Effector CD4-positive, alpha-beta T cell (primary cell): ENCODE measurements at places on chromosomes 11 and 22.

DNA sequence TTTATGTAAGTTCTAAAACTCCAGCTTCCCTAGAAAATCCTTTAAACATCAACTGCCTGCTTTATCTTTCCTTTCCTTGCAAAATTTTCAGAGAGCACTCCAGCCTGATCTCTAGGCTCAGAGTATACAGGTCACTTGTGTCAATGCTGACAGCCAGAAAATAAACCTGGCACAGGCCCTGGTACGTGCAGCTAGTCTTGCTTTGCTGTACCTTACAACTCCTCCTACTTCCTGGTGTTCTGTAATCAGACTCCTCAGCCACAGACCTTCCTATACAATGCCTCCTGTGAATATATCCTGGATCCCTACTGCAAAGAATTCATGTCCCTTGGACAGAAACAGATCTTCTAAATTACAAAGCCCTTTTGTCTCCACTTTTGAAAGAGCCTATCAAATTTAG is 24.2 kb upstream of the TMEM123 start:
- DNase-seq: no peak

DNA sequence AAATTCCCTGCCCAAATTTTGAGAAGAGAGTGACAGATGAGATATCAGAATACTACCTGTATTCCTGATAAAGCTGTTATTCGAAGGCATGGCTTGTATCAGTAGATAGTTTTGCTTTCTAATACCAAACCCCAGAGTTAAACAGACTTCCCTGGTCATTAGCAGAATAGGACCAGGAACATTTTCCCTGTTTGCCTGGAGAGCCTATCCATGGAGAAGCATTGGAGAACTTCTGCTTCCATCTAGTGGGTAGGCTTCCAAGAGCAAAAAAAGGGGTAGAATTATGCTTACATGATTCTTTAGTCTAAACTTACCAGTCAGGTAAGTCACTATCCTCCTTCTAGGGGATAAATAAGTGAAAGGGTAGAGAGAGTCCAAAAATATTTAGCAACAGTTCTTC is 14.2 kb downstream of the PDE3B start:
- no peak for DNase-seq

GRCh38 chr11:106276859-106277436 is 199.5 kb downstream of the AASDHPPT start:
- DNase-seq: no peak

GRCh38 chr22:31346733-31347250 is 646 bp upstream of the PATZ1 start:
- peak; percentile 37 for DNase-seq

DNA sequence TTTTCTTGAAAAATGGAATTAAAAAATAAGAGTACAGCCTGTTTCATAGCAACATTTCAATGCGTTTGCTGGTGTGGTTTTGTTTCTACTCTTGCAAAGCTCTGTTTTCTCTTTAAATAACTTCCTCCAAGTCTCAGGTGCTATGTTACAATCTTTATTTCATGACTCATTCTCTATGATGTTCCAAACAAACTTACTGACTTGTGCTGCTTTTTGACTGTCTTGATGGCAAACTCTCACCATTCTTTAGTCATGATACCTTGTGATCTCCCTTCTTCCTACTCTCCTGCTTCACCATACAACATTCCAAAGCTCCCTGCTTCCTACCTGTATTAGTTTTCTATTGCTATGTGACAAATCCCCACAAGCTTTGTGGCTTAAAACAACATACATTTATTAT is 166.1 kb downstream of the C11orf91 start:
- no peak for DNase-seq

DNA sequence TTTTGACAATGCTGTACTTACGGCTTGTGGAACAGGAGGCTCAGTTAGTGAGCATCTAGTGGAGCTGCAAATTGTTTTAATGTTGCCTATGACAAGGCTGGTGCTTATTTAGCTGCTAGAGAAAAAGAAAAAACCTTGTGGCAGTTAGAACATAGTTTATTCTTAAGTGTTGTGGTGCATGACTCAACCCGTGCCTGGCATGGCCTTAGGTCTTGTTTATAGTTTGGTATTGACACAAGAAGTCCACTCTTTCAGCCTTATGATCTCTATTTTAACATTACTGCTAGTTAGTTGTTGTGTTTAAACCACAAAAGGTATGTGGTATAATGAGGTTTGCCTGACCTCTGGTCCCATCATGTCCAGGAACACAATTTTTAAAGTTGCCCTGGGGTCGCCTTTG is 744.6 kb downstream of the FAM181B start:
- DNase-seq: no peak

DNA sequence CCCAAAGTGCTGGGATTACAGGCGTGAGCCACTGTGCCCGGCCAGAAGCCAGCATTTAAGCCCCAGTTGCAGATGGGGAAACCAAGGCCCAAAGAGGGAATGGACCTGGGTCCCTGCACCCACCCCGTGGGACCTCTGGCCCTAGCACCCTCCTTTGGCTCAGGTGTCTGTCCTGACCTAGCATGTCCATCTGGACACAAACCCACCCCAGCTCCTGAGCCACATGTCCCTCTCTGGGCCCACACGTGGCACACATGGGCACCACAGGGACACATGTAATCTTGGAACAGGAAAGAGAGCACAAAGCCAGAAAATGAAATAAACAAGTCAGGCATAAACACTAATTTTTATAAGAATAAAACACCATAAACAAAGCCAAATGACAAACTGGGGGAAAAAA is 9.6 kb downstream of the GGT5 start:
- DNase-seq: no peak

DNA sequence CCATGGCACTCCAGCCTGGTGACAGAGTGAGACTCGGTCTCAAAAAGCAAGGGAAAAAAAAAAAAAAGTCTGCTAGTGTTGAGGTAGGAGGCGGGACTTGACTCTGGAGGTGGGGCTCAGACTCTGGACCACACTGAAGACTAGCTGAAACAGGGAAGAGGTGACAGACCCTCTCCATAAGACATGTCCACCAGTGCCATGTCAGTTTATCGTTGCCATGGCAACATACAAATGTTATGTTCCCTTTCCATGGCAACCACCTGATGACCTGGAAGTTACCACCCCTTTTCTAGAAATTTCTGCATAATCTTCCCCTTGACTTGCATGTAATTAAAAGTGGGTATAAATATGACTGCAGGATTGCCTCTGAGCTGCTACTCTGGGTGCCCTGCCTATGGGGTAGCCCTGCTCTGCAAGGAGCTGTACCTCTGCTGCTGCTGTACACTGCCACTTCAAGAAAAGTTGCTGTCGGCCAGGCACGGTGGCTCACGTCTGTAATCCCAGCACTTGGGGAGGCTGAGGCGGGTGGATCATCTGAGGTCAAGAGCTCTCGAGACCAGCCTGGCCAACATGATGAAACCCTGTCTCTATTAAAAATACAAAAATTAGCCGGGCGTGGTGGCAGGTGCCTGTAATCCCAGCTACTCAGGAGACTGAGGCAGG is 55.1 kb downstream of the KIAA1671 start:
- no peak for DNase-seq

- DNase-seq: no peak
Measured at GRCh38 chr22:47476231-47476630, 713.8 kb downstream of the TBC1D22A start.

DNA sequence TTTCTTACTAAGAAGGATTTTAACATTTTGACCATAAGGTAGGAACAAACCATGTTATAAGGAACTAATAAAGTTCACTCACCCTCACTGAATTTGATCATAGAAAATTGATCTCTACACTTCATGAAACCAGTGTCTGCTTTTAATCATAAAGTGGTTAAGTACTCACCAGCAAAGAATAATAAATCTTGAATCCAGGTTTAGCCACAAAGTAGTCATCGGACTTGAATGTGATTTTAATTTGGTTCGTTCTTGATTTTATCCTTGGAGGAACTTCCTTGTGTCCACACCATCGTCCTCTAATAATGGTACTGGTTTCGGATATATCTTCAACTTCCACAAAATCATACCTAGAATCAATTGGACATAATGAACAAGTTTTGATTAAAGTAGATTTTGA is 40.5 kb upstream of the DDI1 start:
- DNase-seq: no peak

DNA sequence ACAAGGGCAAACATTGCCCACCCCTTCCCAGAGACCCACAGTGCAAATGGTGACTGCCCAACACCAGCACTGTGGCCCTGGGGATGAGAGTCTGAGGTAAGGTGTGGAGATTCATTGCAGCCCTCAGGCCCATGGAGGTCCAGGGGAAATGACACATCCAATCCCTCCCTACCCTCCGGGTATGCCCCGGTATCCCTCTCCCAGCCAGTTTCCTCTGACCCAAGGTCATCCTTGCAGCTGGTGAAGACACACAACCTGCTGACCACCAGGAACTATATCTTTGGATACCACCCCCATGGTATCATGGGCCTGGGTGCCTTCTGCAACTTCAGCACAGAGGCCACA is 18.9 kb upstream of the UVRAG start:
- DNase-seq: no peak

- no peak for DNase-seq
Measured at GRCh38 chr22:16131918-16132317, 442.1 kb downstream of the POTEH start.

DNA sequence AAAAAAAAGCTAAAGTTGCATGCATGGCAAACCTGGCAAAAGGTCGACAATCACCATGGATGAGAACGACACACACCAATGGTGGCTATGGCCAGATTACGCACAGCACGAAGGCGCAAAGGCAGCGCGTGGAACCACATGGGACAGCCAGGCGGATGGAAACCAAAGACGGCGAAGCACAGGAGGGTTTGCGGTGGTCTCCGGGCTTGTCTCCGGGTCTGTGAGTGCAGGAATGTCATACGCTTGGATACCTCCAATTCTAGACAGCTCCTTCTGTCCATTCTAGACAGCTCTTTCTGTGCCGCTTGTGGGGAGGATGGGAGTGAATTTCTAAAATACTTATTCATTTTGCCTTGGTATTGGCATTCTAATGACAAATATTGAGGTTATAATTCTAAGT is 685.4 kb downstream of the BRD1 start:
- DNase-seq: no peak

GRCh38 chr11:26974069-26974783 is 19.7 kb upstream of the FIBIN start:
- DNase-seq: no peak

DNA sequence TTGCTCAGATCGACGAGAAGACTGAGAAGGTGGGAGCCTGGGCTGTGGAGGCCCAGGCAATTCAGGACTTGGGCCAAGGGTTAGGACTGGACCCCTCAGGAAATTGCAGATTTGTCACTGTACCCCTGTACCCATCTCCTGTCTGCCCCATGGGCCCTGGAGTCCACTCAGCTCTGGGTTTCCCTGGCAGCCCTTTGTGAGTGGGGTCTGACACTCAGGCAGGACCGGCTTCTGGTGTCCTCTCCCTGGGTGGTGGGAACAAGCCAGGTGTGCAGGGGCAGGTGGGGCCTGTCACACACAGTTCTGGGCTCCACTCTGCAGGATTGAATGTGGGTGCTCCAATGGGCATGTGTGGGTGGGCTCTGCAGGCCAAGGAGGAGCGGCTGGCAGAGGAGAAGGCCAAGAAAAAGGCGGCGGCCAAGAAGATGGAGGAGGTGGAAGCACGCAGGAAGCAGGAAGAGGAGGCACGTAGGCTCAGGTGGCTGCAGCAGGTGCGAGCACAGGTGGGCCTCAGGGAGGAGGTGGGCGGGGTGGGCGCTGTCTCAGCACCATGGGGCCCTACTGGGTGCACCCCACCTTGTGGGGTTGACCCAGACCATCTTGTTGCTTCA is 21.6 kb downstream of the INCENP start:
- no peak for DNase-seq

DNA sequence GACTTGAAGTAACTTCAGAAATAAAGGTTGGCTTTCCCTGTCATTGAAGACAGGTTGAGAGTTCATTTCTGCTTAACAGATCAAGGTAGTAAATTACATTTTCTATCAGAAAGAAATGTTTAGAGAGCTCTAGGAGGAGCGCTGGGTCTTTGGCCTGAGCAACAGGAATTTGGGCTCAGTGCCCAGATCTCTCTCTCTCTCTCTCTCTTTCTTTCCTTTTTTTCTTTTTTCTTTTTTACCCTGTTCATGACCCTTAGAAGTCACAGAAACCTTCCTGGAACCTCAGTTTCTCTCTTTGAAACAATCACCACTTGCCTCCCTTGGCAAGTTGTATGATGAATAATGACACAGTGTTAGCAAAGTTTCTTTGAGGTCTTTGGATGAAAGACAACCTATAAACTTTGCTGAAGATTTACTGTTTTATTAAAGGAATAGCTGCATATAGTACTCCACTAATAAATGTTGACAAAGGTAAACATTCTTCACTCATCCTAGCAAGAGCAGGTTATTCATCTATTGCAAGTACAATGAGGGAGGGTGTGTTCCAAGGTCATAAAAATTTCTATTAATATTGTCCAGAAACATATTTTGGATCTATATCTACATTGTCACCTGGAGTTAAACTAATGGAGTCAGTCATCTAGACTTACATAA is 35.5 kb upstream of the RASSF10 start:
- DNase-seq: no peak

DNA sequence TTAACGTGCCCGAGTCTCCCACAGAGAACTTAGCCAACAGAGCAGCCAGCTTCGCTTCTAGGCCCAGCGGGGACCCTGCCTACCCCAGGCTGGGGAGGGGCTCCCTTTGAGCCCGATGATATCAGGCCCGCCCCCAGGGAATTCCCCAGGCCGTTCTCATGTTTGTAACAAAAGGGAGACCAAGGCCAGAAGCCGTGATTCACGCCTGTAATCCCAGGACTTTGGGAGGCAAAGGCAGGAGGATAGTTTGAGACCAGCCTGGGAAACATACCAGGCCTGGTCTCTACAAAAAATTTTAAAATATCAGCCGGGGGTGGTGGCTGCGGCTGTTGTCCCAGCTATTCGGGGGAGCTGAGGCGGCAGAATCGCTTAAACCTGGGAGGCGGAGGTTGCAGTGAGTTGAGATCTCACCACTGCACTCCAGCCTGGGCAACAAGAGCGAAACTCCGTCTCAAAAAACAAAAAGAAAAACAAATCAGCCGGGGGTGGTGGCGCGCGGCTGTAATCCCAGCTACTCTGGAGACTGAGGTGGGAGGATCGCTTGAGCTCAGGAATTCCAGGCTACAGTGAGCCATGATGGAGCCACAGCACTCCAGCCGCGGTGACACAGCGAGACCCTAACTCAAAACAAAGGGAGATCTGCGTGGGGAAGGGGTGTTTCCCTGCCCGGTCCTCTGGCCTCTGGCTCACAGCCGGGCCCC is 1.7 kb downstream of the DRD4 start:
- no peak for DNase-seq

GRCh38 chr11:100716838-100717237 is 29.8 kb downstream of the ARHGAP42 start:
- no peak for DNase-seq

- DNase-seq: no peak
Measured at GRCh38 chr11:134736251-134736947, 324.4 kb upstream of the B3GAT1 start.

GRCh38 chr11:67351275-67352005 is 1.9 kb downstream of the POLD4 start:
- peak; percentile 50 for DNase-seq

DNA sequence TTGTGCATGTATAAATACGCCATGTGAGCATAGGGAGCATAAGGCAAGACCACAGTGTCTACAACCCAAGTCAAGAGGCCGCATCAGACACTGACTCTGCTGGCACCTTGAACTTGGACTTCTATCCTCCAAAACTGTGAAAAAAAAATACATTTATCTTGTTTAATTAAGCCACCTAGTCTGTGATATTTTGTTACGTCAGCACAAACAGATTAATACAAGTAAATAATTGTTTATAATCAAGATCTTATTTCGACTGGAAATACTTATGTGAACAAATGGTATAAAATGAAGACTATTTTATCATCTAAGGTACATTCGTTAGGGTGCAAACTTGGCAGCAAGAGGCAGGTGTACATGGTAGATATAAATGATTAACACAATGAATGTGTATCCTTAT is 599.3 kb upstream of the LRRC4C start:
- no peak for DNase-seq

GRCh38 chr22:17250380-17251082 is 31.3 kb upstream of the ADA2 start:
- DNase-seq: no peak
